ENCODE measurements at places on chromosomes 3 and 15. TPM values are rescaled to one million over a fixed set of nuclear protein-coding genes. Genes with fewer than 3 reads are reported as not detected.

DNA sequence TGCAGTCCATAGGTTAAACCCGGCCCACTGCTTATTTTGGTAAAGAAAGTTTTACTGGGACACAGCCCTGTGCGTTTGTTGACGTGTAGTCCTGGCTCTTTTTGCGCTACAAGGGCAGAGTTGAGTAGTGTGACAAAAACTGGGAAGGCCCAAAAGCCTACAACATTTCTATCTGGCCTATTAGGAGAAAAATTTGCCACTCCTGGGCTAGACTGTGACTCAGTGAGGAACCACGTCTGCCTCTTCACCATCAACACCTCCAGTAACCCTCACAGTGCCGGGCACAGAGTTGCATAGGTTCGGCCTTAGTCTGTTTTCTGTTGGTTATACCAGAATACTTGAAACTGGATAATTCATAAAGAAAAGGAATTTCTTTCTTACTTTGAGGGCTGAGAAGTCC lies 110.3 kb downstream of the TOP2B start:
- DNase-seq = no peak

DNA sequence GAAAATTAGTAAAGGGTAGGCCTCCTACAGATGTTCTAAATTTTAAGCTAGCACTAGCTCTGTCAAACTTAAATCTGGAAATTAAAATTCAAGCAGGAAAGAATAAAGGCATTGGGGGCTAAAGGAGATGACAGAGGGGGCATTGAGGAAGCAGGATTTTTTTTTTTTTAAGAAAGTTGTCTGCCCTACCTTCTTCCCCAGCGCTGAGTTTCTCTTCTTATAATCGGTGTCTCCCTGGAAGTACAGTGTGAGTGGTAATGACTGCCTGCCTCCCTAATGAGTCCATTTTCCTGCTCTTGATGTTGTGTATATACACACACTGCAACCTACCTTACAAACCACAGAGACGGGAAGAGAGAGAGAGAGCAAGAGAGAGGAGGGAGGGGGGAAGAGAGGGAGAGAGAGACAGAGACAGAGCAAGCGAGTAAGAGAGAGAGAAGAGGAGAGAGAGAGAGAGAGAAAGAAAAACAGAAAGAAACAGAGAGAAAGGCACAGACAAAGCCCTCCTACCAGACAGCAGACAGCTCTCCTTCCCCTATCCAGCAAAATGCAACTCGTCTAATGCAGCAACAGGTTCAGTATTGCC lies 47.0 kb downstream of the ZBTB20 start:
- no peak for DNase-seq

DNA sequence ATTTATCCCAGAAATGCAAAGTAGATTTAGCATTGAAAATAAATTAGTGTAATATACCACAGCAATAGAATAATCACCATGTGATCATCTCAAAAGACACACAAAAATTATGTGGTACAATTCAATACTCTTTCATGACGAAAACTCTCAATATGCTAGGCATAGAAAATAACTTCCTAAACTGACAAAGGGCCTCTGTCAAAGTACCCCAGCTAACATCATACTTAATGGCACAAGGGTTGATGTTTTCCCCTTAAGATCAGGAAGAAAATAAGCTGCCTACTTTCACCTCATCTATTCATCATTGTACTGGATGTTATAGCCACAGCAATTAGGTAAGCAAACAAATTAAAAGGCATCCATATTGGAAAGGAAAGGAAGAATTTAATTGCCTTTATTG lies 22.7 kb upstream of the NIPA2 start:
- DNase-seq = no peak

- no peak for DNase-seq
Measured at GRCh38 chr3:31895471-31895870, 85.6 kb downstream of the OSBPL10 start.

DNA sequence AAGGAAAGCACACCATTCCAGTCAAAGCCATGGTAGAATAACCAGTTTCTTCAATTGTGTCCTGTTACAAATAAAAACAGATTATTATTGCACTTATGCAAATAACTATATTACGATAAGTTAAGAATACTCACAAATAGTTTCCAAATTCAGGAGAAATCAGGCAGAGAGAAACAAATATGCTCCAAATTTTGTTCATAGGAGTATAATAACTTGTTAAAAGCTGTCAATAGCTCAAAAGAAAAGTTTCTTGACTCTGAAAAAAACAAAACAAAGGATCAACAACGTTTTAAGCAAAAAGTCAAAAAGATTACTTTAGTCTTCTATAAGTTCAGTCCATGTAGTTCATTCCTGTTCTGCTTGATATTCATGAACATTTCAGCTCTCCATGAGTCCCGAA lies 59.7 kb upstream of the BDH1 start:
- DNase-seq = no peak

GRCh38 chr3:126245811-126246727 lies 65.7 kb upstream of the ALDH1L1 start:
- no peak for DNase-seq

DNA sequence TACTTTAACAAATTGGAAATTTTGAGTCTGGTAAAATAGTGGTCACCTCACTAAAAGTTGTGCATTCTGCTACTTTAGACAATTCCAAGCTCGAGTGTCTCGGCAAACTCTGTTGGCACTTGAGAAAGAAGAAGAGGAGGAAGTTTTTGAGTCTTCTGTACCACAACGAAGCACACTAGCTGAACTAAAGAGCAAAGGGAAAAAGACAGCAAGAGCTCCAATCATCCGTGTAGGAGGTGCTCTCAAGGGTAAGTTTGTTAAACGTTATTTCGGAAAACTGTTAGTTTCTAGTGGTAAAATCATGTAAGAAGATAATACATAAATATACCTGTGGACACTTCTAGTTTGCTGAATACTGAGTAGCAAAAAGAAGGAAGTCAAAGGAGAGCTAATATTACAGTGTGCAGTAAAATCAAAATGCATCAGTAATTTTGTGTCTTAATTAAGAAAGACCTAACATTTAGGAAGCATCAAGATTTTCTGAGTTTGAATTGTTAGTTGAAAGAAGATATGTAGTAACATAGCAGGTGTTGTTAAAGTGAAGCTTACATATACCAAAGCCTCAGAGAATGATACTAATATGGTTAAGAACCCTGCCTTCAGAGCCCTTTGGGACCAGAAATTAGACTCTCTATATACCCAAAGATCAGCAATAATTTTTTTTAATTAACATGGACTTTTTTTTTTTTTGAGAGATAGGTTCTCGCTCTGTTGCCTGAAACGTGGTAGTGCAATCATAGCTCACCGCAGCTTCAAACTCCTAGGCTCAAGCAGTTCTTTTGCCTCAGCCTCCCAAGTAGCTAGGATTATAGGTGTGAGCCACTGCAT lies 23.0 kb downstream of the BUB1B start:
- DNase-seq = no peak

The HTD2 gene
- 16.6 TPM for polyA plus RNA-seq

The ATP13A4 gene
- polyA plus RNA-seq = 1.2 TPM

Measured in renal cortex interstitium (tissue), 15 donors.